ENCODE measurements at places on chromosomes 1 and 21.

DNA sequence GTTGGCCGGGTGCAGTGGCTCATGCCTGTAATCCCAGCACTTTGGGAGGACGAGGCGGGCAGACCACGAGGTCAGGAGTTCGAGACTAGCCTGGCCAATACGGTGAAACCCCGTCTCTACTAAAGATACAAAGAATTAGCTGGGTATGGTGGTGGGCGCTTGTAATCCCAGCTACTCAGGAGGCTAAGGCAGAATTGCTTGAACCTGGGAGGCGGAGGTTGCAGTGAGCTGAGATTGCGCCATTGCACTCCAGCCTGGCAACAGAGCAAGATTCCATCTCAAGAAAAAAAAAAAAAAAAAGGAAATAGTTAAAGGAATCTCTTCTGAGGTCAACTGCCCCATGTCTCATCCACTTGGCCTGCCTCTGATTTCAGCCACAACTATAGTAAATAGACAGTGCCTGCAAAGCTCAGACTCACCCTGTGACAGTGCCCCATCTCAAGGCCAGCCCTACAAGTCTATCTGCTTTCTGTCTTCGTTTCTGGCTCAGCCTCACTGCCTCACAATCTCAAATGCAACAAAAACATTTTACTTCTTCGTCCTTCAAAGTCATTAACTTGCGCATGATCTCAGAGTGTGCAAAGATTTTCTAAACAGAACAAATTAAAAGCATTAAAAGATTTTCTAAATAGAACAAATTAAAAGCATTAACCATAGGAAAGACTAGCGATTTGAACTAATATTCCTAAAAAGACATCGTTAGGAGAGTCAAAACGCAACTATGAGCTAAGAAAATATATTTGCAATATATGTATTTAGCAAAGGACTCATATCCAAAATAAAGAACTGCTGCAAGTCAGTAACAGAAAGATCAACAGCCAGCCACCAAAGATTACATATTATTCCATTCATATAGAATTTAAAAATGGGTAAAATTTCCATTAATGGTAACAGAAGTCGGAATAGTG lies 65.0 kb upstream of the PRDX6 start:
- no peak for DNase-seq

DNA sequence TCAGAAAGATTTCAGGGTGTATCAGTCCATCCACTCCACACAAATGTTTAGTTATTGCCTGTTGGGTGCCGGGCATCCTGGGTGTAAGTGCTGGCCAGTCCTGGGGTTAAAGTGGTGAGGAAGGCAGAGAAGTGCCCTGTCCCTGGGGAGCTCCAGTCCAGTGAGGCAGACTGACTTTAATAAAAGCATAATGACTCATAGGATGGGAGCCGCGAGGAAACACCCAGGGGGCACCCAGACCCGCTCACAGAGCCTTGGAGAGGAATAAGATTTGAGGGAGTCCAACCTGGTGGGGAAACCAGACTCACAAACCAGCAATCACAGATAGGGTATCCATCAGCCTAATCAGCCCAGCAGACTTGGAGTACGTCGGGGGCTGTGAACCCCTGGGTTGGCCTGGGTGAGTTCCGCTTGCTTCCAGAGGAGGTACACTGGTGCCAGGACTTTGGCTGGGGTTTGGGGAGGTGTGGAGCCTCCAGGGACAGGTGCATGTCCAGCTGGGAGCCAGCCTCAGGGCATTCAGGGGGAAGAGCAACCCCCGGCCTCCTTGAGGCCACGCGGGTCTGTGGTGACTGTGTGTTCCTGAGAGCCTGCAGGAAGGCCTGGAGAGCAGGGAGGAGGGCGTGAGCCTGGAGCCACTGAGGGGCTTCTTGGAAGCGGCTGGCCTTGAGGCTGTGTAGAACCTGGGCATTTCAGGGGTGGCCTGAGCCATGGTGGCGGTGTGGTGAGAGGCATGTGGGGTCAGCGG lies 3.7 kb downstream of the PEAR1 start:
- DNase-seq = no peak

DNA sequence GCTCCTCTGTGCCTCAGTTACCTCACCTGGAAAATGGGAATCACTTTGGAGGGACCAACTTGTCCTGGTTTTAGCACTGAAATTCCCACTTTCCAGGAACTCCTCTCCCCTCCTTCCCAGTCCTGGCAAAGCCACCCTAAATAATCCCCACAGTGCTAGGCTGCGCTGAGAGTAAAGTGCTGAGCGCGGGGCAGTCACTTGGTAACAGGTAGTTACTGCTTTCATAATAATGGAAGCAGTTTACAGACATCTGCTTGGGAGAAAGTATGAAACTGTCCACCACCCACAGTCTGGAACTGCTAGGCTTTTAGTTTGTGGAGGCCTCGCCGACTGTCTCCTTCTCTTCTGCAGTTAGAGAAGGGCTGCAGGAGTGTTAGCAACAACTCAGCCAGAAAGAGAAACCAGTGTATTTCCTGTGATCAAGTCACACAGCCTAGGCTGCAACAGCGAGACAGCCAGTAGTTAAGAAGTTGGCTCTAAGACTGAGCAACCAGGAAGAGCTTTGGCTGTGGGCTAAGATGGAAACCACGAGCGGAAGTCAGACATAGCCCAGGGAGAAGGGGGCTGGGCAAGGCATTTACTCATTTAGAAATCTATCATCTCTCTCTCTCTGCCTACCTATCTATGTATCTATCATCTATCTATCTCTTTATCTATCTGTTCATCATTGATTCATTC lies 30.8 kb upstream of the ABCG1 start:
- DNase-seq = no peak

- no peak for DNase-seq
These were observed 89.8 kb downstream of the DHRS3 start for GRCh38 chr1:12528021-12528852.

- DNase-seq = no peak
These were observed 672 bp downstream of the ENSA start for GRCh38 chr1:150628766-150629114.

DNA sequence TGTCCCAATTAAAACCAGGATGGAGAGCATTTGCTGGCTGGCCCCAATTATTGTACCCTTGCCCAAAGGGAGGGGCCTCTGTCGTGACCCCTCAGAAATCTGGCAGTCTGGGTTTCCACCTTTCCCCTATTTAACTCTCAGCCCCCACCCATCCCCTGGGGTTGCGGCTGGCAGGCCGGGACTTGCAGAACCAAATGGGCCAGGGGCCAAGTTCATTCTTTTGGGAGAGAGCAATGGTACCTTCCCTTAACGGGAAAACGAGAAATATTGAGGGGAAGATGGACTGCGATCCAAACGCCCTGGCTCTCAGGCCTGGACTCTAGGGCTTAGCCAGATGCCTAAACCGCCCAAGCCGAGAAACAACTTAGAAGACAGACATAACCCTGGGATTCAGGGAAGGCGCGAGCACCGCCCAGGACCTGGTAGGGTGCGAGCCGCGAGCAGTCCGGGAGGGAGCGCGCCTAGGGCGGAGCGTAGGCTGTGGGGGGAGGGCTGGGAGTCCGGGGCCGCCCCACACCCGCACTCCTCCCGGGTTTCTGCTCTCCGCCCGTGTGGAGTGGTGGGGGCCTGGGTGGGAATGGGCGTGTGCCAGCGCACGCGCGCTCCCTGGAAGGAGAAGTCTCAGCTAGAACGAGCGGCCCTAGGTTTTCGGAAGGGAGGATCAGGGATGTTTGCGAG lies at the start of gene SLC27A3:
Gene SLC27A3 (plus strand): TSS at position 628 of the 678 bp plus-strand sequence. CDS start 91 bp downstream, outside the sequence.
- DNase-seq = no peak

GRCh38 chr1:21775985-21776562 lies 6.9 kb downstream of the USP48 start:
- no peak for DNase-seq

DNA sequence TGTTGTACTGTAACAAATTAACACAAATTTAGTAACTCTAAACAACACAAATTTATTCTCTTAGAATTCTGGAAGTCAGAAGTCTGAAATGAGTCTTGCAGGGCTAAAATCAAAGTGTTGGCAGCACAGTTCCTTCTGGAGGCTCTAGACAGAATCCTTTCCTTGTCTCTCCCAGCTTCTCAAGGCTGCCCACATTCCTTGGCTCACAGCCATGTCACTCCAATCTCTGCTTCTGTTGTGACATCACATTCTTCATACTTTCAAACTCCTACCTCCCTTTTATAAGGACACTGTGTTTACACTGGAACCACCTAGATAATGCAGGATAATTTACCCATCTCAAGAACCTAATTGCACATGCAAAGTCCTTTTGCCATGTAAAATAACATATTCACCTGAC lies 225.0 kb upstream of the PRMT6 start:
- no peak for DNase-seq

GRCh38 chr1:235368428-235368827 lies 1.2 kb downstream of the TBCE start:
- DNase-seq = no peak

GRCh38 chr1:38559446-38560165 lies 300.0 kb downstream of the RRAGC start:
- no peak for DNase-seq

DNA sequence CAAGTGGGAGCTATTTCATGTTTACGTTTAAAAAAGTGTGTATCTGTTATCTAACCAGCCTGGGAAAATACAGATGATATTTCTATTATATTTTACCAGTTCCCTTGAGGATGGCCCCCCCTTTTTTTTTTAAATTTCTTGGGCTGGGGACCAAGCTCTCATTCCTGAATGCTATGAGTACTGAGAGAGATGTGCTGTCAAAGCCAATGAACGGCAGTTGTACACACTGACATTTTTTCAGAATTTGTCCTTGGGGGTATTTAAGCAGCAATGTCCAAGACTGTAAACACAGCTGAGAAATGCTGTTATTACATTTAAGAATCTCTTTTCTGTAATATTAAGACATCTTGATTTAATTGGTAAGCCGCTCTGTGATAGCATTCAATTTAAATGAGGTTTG lies 177.9 kb downstream of the ST6GALNAC3 start:
- no peak for DNase-seq

- no peak for DNase-seq
These were observed 79.6 kb downstream of the PSMG1 start for GRCh38 chr21:39103689-39104088.

DNA sequence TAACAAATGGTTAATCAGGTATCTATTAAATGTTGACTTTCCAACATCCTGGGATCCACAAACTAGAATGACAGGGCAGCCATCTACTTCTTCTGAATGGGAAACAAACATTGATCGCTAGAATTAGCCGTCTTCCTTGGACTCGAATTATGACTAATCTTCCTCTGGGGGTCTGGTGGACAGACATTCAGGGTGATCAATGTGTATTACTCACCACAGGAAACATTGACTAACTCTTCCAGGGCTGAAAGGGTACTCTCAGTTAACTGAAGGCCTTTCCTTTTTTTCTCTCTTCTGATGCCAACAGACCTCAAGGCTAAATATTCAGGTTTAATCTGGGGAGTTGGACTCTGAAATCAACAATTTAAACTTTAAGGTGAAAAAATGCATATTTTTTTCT lies 9.5 kb downstream of the NOL9 start:
- no peak for DNase-seq

DNA sequence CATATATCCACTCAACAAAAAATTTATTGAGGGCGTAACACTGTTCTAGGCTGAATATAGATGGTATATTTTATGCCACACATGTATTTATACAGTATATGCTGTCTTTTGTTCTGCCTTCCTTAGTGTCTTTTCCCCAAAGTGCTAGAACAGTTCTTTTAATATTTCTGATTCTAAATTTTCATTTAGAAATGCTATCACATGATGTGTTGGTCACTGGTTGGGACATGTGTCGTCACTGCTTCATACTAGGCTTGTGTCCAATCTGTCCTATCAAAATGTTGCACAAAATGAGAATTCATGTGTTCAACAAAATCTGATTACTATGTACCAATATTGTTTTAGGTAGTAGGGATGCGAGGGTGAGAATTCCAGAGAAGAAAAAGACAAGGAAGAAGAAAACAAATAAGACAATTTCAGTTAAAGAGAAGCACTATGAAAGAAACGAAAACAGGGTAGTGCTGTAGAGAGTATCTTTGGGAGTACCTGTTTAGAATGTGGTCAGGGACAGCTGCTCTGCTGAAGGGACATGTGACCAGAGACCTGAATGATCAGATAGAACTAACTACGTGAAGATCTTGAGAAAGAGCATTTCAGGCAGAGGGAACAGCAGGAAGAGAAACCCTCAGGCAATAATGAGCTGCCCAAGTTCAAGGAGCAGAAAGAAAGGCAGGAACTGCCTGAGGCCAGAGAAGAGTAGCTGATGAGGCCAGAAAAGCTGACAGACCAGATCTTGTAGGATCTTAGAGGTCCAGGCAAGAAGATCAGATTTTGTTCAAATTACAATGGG lies 1.3 kb downstream of the KMO start:
- no peak for DNase-seq

DNA sequence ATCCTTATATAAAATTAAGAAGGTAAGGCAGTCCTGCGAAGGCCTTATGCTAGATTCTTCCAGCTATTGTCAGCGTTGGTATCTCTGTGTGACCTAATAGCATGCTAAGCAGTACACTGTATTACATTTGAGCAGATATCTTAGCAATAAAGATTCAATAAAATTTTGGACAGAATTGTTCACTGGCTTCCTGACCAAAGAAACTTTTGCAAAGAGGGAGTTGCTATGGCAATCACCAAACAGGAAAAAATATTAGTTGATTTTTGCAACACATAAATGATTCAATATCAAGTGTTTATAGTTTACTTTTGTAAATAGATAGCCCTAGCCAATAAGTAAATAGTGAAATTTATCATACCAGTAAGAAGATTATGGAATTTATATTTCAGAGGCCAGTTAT lies 31.0 kb upstream of the PLEKHO1 start:
- no peak for DNase-seq

- no peak for DNase-seq
These were observed 78.1 kb upstream of the PPP2R5A start for GRCh38 chr1:212207118-212207517.

DNA sequence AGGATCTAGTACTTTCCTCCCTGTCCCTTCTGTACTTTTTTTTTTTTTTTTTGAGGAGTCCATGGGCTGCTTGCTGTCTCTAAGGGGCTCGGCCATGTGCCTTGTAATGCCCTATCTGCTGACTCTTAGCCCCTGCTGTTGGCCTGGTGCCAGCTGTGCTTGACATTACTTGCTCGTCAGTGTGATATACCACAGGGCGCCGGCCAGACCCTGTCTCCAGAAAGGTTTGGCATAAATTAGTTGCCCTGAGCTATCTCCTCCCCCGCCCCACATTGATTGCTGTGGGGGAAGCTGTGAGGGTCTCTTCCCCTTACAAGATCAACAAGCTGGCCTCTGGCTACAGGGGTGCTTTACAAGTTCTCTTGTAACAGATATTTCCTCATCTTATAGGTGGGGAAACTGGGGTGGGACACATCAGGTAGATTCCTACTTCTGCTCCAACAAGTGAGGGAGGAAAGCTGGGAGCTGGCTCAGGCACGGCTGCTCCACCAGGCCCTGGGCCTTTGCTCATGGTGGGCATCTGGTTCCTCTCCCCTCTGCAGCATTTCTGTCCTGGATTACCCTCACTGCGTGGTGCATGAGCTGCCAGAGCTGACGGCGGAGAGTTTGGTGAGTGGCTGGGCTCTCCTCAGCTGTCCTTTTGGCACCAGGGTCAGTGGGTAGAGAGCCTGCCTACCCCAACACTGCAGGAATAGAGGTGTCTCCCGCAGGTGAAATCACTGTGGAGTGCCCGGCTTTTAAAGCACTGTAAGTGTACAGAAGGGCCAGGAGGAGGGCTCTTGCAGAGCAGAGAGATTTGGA lies 15.6 kb downstream of the STRIP1 start:
- no peak for DNase-seq
